ENCODE measurements at places on chromosomes 16 and 17.

- DNase-seq = no peak
Observed at GRCh38 chr17:12790249-12791106, 1.2 kb downstream of the ARHGAP44 start.

- no peak for DNase-seq
Observed at GRCh38 chr16:62105244-62105643, 69.0 kb upstream of the CDH8 start.

- no peak for DNase-seq
Observed at GRCh38 chr16:9053006-9053601, 38.3 kb upstream of the HAPSTR1 start.

DNA sequence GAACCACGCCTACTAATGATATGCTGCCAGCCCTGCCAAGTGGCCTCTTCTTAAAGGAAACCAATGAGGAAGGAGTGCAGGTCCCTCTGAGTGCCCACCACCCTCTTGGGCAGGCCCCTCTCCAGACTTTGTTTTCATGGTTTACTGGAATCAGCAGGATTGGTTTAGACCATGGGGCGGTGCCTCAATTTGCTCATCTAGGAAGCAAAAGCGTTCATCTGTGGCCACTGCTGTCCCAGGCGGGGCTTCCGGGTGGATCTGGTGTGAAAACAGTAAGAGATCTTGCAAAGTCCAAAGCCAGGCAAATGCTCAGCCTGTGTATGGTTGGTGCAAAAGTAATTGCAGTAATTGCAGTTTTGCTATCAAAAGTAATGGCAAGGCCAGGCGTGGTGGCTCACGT lies 71.3 kb downstream of the AMFR start:
- DNase-seq = no peak

DNA sequence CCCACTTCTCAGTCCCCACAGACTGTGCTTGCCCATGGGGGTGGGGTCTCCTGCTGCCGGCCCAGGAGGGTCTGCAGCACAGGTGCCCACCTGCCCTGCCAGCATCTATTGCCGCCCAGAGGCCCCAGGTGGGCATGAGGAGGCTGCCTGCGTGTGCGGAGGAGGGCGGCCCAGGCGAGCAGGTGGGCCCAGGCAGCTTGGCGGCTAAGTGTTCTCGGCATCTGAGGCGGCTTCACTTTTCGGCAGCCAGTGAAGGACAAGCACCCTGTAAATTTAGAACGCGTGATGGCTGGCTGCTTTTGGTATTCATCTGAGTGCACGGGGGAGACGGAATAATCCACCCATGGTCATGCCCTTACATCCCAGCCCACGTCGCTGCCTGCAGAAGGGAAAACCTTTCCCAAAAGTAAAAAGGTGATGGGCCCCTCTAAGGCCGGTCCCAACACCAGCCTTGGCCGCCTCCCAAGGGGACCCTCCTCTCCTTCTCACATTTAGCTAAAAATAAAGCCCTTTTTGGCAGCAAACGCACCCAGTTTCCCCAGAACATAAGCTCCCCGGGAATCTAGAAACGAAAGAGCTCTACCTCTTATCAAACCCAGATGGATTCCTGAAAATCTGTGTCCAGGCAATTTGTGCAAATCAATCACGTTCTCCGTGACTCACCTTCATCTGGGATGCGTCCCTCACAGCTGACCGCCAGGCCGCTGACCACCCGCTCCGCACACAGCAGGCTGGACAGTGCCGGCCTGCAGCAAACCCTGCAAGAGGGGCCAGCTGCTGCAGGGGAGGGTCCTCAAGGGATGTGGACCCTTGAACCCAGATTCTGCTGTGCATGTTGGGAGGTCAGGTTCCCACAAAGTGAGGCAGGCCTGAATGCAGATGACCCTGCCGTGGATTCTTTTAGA lies 79.4 kb downstream of the RBFOX3 start:
- DNase-seq = no peak

GRCh38 chr17:76685366-76685765 lies 25.4 kb downstream of the MXRA7 start:
- DNase-seq = no peak

- DNase-seq = no peak
Observed at GRCh38 chr16:72794986-72795385, 252.9 kb downstream of the ZFHX3 start.

DNA sequence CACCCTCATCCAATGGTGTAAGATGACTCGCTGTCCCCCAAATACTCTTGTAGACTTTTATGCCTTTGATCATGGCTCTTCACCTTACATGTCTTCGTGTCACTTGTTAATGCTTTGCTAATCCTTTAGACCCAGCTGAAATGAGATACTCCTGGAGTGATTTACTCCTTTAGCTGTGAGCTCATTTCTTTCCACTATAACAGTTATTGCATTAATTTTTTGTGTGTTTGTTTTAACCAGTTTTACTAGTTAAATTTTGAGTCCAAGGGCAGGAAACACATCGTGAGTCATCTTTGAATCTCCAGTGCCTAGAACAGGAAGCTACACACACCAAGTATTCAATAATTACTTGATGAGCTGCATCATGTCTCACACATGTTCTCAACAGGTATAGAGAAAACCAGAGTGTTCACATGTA lies 6.5 kb upstream of the CTCF start:
- no peak for DNase-seq

GRCh38 chr17:74803388-74803930 lies 27.3 kb upstream of the NAT9 start:
- no peak for DNase-seq

- no peak for DNase-seq
Observed at GRCh38 chr17:33987162-33987561, 267.9 kb upstream of the CCL2 start.

DNA sequence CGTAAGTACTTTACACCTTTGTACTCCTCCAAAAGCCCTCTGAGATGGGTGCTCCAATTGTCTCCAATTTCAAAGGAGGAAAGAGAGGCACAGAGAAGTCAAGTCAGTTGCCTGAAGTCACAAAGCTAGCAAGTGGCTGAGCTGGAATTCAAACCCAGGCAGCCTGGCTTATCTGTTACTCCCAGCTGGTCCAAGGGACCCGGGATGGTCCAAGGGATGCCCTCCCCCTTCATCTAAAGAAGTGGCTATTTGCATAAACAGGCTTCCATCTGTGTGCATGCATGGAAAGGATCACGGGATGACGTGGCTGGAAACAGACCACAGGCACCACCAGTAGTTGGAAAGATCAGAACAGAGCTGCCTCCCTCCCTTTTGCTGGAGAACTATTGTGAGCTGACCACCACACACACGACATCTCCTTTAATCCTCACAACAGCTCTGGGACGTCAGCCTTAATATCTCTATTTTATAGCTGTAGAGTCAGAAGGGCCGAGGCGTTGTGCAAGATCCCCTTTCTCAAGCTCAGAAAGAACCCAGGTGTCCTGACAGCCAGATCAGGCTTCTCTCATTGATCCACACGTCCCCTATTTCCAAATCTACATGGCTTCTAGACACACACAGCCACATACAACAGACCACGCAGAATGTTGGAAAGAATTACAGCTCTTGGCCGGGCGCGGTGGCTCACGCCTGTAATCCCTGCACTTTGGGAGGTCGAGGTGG lies 10.9 kb upstream of the COL1A1 start:
- no peak for DNase-seq

DNA sequence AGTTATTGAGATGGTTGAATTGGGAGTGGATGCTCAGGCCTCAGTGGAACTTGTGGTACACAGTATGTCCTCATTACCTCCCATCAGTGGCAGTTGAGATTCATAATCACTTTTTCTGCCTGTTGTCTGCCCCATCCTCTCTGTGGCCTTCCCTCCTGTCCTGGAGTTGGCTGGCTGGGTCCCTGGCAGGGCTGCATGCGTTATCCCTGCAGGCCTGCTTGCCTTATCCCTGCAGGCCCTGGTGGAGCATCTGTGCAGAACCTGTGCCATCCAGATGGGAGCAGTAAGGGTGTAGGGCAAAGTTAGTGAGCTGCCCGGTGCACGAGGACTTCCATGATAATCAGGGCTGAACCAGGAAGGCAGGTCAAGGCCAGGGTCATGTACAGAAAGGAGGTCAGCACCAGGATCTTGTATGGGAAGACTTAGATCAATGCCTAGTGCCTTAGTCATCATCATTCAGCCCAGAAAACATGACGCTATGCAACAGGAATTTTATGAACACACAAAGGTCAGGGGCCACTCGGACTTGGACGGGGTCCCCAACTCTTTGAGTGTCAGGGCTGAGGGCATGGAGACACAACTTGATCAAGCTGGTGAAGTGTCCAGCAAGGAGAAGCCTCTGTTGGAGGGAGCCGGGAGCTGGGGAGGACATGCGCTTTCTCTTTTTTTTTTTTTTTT lies 47.2 kb downstream of the ABCC1 start:
- DNase-seq = no peak
